ENCODE measurements at places on chromosomes 6 and 20. TPM values are rescaled to one million over a fixed set of nuclear protein-coding genes. Genes with fewer than 3 reads are reported as not detected.
A peak's percentile ranks its signal among the peaks of the same experiment; 100 is the strongest.

Gene ANKRD66
- polyA plus RNA-seq = not detected

Gene C6orf141
- not detected for polyA plus RNA-seq

Gene IGF2R
- 18.9 TPM for polyA plus RNA-seq

Gene GTSF1L
- polyA plus RNA-seq = not detected

Gene COL21A1
- not detected for polyA plus RNA-seq

Gene SLC44A4
- polyA plus RNA-seq = not detected

Gene TRIM31
- polyA plus RNA-seq = 0.59 TPM

DNA sequence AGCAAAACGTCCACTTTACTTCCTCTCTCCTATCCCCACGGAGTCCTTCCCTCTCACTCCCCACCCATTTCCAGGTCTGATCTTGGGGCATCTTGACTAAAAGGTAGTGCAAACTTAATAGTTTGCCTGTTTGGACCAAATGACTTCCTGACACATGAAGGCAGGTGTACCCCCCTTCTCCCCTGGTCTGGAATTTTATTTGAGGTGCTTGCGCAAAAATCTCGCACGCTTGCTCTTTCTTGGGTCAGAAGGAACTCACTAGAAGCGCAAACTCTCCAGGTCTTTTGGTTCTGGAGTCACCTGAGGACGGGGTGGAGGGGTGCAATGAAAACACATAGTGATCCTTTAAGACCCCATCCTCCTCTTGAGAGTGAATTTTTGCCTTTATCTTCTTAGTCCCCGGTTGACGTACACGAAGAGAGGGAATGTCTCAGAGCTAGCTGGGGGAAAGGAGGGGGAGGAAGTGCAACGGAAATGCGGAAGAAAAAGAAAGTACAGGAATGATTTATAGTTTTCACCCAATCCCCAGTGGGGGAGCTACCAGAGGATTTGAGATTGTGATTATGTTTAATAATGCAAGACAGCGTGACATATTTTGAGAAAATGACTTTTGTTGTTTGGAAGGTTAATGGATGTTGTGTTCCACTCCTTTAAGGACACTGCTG, 4.9 kb downstream of the ADGRB3 start:
- DNase-seq = no peak

- no peak for DNase-seq
Observed at GRCh38 chr20:24608926-24609667, 139.7 kb downstream of the SYNDIG1 start.

- no peak for DNase-seq
Observed at GRCh38 chr6:116764961-116765841, at the start of gene FAM162B. Gene FAM162B, minus strand, starts transcription at chr6:116765719. Its CDS starts 143 bp downstream, at chr6:116765576.

DNA sequence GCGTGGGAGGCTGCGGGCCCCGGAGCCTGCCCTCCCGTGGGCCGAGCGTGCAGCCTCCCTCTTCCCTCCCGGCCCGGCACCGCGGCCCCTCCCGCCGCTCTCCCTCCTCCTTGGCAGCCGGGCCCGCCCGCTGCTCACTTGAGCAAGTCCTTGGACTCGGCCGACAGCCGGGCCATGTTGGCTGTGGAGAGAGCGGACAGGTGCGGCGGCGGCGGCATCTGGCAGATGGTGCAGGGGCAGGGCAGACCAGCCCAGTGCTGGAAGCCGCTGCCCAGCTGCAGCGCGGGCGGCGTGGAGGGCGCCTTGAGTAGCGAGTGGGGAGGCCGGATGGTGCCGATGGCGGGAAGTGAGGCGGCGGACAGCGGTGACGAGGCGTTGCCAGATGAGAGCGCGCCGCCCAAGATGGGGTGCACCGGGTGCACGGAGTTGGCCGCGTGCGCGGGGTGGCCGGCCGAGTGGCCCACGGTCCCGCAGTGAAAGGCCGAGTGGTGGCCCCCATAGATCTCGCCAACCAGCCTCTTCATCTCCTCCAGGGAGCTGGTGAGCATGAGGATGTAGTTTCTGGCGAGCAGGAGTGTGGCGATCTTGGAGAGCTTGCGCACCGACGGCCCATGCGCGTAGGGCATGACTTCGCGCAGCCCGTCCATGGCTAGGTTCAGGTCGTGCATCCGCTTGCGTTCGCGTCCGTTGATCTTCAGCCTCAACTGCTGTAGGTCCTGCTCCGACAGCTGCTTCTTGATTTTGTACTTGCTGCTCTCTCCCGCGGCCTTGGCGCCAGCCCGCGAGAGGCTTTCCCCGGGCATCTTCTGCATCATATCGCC, 766 bp downstream of the OLIG3 start:
- DNase-seq = peak; percentile 28

- DNase-seq = no peak
Observed at GRCh38 chr20:22861990-22862389, 173.1 kb upstream of the SSTR4 start.

- no peak for DNase-seq
Observed at GRCh38 chr6:88983532-88983931, 20.1 kb upstream of the RNGTT start.

GRCh38 chr6:97501853-97502252, 218.8 kb upstream of the MMS22L start:
- no peak for DNase-seq

DNA sequence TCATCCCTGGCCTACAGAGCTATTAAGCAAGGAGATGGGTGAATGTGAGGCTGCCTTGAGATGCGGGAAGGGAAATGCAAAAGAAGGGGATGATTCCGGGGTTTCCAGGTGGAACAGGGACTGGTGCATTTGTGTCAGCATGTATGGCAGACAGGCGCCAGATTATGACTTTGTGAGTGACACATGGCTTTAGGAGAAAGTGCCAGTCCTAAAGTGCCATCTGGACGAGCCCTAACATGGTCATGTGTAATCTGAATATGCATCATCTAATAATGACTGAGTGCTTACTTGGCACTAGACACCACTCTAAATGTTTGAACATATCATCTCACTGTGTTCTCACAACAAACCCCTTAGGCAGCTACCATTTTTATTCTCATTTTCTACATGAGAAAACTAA, 195.0 kb upstream of the TSHZ2 start:
- no peak for DNase-seq

GRCh38 chr6:34349211-34349610, 43.3 kb downstream of the NUDT3 start:
- DNase-seq = no peak

- no peak for DNase-seq
Observed at GRCh38 chr6:79467716-79468115, 69.5 kb downstream of the LCA5 start.

- DNase-seq = no peak
Observed at GRCh38 chr6:84687431-84687830, 77.0 kb downstream of the TBX18 start.

DNA sequence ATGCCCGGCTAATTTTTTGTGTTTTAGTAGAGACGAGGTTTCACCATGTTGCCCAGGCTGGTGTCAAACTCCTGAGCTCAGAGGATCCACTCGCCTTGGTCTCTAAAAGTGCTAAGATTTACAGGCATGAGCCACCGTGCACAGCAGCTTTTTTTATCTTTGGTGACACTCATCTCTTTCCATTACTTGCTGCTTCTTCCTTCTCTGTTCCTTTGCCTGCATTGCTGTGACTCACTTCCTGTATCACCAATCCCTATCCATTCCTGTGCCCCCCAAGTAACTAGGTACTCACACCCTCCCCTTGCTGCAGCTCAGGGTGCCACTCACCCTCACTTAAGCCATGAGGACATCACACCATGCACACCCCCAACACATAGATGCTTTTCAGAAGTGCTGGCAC, 24.6 kb downstream of the KHDC1L start:
- DNase-seq = no peak

DNA sequence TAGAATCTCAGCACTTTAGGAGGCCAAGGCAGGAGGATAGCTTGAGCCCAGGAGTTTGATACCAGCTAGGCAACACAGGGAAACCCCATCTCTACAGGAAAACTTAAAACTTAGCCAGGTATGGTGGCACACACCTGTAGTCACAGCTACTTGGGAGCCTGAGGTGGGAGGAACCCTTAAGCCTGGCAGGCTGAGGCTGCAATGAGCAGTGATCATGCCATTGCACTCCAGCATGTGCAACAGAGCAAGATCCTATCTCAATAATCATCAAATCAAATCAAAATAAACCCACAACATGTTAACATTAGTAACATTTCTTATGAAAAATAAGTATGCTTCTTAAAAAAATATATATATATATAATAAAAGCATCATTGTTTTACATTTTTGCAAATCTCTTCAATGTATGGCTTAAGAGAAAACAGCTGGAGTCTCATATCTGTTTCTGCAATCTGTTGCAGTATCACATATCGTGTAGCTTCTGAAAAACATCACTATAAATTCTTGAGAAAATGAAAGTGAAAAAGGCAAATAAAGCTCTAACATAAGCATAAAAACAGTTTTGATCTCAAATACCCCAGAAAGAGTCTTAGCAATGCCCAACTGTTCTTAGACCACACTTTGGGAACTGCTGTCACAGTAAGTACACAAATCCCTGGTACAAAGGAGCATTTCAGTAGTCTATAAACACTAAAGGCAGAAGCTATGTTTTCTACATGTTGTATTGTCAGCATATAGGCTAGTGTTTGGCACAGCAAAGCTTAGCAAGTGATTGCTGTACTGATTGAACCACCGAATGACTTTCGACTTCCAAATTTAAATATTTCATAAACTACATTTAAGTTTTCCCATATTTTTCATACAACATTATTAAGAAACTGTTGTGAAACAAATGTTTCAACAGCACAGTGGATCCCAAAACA, 8.0 kb downstream of the MMUT start:
- no peak for DNase-seq

GRCh38 chr6:12119085-12119588, 107.0 kb downstream of the HIVEP1 start:
- peak; percentile 29 for DNase-seq

DNA sequence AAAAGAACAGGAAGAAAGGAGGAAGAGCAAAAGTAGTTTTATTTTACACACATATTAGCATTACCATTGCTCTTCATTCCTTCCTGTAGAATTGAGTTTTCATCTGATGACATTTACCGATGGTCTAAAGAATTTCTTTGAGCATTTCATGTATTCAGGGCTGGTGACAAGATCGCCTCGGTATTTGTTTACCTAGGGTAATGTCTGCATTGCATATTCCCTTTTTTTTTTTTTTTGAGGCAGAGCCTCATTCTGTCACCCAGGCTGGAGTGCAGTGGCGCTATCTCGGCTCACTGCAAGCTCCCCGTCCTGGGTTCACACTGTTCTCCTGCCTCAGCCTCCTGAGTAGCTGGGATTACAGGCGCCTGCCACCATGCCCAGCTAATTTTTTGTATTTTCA, 19.3 kb downstream of the RAB22A start:
- DNase-seq = no peak

- DNase-seq = no peak
Observed at GRCh38 chr6:134421501-134421900, 103.6 kb upstream of the SGK1 start.

- DNase-seq = no peak
Observed at GRCh38 chr20:8640461-8640860, 428.4 kb upstream of the PLCB4 start.

DNA sequence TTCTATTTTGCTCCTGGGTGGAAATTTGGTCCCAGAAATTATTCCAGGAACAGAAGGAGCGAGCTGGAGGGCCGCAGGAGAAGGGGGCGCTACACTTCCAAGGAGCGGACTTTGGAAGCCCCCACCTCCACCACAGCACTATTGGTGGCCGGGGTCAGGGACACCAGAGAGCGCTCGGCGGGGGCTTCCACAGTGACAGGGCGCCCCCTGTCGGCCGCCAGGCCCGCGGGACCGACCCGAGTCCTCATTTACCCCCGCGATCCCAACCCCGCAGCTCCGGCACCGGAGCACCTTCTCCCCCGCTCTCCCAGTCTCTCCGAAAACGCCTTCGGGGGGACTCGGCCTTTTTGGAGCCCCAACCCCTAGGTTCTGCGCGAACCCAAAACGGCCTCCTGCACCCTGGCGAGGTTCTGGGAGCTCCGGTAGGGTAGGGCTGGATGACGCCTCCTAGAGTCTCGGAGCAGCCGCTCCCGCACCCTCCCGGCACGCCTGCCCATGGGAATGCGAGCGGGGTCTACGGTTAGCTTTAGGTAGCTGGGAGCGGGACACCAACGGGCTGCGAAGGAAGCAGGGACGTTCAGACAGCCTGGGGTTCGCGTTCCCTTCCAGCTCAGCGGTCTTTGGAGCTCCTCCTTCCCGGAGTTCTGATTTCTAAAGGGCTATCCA, 2.4 kb upstream of the FOXA2 start:
- no peak for DNase-seq

- DNase-seq = no peak
Observed at GRCh38 chr20:47783828-47784598, 1.3 kb downstream of the SULF2 start.

DNA sequence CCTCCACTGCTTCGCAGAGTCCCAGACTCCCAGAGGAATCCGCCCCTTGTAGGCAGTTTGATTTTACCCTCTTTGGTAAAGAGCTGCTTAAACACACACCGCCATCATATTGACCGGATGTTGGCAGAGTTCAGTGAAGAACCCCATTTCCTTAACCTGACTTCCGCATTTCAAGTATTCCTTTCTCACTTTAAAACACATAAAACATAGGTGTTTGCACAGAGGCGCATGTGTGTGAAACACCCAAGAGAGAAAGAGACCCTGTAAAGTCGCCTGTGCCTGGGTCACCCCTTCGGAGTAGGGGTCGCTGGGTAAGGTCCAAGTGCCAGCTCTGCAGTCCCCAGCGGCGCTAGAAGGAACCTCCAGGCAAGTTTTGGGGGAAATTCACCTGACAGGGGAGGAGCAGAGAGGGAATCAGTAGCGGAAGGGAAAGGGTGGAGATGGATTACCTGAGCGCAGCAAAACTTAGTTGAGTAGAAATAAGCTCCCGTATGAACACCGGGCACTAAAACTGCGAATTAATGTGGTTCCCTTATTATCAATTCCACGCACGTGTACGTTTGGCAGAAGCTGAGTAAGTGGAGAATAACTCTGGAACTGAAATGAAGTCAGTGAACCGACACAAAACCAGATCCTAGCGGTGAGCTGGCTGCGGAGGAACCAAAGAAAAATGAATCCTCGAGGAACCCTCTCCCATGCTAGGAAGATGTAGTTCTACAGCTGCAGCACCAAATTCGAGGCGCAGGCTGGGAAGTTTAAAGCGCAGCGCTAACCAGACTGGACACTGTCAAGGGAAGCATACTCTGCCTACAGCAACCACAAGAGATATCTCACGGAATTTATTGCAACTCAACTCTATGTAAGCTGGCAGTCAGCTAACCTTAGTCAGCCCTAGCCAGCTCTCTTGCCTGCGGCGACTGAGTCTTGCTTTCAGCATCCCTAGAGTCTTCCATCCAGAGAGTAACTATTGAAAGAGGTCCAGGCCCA, 3.5 kb upstream of the HTR1B start:
- DNase-seq = no peak

GRCh38 chr20:51800872-51801121, 1.5 kb downstream of the SALL4 start:
- no peak for DNase-seq

GRCh38 chr6:168670401-168670985, 229.5 kb downstream of the SMOC2 start:
- no peak for DNase-seq

GRCh38 chr6:125670568-125670967, 78.9 kb upstream of the HEY2 start:
- no peak for DNase-seq
